T-helper 2 cell treated with Interferon-gamma antibody and Interleukin-4, amounts not matched to agents 5 μg/mL and 100 μg/mL, for 36 hours (primary cell): ENCODE measurements at places on chromosomes 3 and 15.

DNA sequence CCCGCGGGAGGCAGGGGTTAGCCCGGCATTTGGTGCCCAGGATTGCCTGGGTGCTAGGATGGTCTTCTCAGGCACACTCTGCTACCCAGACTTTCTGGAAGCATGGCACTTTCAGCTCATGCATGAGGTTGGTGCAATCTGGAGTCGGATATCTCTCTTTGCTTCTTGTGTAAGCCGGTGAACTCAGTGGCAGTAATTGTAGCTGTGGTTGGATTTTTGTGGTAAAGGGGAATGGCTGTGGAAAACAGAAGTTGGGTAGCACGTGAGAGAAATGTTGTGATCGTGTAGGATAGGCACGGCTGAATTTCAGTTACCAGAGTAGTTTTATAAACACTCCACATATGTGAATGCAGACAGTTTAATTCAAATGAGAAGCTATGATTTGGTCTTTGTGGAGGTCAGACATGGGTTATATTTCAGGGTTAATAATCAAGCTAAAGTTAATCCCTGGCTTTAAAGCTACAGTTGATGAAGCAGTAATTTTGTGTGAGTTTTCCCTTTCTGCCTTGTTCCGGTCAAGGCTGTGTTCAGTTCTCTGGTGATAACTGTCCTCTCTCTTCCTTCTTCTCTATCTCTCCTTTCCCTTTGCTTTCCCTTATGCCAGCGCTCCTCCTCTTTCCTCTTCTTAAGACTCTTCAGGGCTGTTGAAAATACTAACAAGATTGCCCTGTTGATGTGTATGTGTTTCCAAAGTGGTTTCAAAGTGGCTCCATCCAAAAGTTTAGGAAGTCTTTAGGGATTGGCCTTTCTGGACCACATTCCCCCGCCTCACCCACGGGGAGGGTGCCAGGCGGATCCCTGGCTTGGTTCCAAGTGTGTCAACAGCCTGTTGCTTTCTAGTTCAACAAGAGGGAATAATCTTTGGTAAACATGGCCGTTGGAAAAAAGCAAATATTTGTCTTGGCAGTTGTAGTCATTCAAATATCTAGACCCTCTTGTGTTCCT lies 404.6 kb upstream of the C2CD4B start:
- H3K4me3 ChIP-seq: no peak overlapping the region
- no peaks in the 10 kb centered on the region for H3K4me1 ChIP-seq
- H3K27ac ChIP-seq: no peak overlapping the region
- no peak for DNase-seq

DNA sequence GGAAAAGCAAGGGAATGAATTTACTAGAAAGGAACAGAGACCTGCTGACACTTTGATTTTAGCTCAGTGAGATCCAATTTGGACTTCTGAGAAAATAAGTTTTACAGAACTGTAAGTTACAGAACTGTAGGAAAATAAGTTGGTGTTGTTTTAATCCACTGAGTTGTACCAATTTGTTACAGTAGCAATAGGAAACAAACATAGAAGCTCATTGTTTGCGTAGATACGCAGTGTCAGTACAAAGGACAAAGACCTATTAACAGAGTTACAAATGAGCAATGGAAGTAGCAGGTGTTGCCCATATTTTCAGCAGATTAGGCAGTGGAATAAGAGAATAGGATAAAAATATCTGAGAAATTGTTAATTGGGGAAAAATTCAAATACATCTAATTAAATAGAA lies 385.8 kb upstream of the CNTN6 start:
- no peaks in the 10 kb centered on the region for H3K4me1 ChIP-seq
- no peaks in the 10 kb centered on the region for H3K27me3 ChIP-seq
- no peak overlapping the region for H3K27ac ChIP-seq
- no peak overlapping the region for H3K4me3 ChIP-seq
- no peaks in the 10 kb centered on the region for H3K36me3 ChIP-seq
- no peak for DNase-seq

GRCh38 chr3:176359211-176359610 lies 838.1 kb downstream of the TBL1XR1 start:
- no peak overlapping the region for H3K27ac ChIP-seq
- no peak for DNase-seq
- H3K36me3 ChIP-seq: no peaks in the 10 kb centered on the region

DNA sequence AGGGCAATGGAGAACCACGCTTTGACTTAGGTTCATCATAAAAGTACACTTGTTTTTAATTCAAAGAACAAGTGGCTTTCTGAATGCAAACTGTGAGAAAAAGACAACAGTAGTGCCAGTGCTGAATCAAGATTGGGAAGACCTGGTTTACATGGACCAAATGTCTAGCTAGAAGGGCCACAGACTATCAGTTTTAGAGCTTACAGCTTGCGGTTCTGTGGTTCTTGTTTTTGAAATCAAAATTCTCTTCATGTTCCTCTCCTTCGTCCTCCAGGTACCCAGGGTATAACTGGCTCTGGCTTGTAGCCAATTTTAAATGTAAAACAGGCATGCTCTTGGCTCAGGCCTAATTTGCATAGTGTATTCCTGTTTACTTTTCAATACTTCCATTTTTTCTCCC lies 124.6 kb downstream of the TGFBR2 start:
- peaks cover 7% of the 10 kb centered on the region for H3K27me3 ChIP-seq
- no peak overlapping the region for H3K27ac ChIP-seq

- no peak overlapping the region for H3K27ac ChIP-seq
- DNase-seq: no peak
- H3K27me3 ChIP-seq: peaks cover 10% of the 10 kb centered on the region
- H3K36me3 ChIP-seq: no peaks in the 10 kb centered on the region
- no peak overlapping the region for H3K4me3 ChIP-seq
Measured at GRCh38 chr3:197352382-197352781, 54.0 kb upstream of the DLG1 start.

- no peaks in the 10 kb centered on the region for H3K4me1 ChIP-seq
- H3K36me3 ChIP-seq: peaks cover 2% of the 10 kb centered on the region
- H3K4me3 ChIP-seq: no peak overlapping the region
- no peak for DNase-seq
- H3K27me3 ChIP-seq: no peaks in the 10 kb centered on the region
- H3K27ac ChIP-seq: no peak overlapping the region
Measured at GRCh38 chr3:107772016-107772415, 249.3 kb downstream of the BBX start.

- no peak for DNase-seq
- H3K36me3 ChIP-seq: no peaks in the 10 kb centered on the region
- no peaks in the 10 kb centered on the region for H3K4me1 ChIP-seq
- H3K27ac ChIP-seq: no peak overlapping the region
- H3K27me3 ChIP-seq: peaks cover 2% of the 10 kb centered on the region
- H3K4me3 ChIP-seq: no peak overlapping the region
Measured at GRCh38 chr15:66228807-66229735, 24.5 kb downstream of the MEGF11 start.

DNA sequence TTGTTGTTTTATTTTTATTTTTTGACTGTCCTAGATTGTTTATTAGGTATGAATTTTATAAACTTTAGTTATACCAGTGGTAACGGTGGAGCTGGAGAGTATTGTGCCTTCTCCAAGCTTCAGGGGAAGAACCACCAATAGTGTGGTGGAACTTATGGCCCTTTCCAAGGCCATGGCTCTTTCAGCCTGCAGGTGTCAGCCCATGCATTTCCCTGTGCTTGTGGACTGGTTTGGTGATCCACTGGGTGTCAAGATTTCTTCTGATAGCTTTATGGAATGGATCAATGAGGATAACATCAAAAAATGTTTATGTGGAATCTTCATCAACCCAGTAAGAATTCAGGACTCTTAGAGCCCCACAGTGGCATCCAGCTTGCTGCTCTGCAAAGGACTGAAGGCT lies 19.2 kb upstream of the SCAMP5 start:
- H3K36me3 ChIP-seq: no peaks in the 10 kb centered on the region
- H3K4me1 ChIP-seq: peaks cover 4% of the 10 kb centered on the region
- DNase-seq: no peak
- no peak overlapping the region for H3K4me3 ChIP-seq
- H3K27me3 ChIP-seq: peaks cover 6% of the 10 kb centered on the region

DNA sequence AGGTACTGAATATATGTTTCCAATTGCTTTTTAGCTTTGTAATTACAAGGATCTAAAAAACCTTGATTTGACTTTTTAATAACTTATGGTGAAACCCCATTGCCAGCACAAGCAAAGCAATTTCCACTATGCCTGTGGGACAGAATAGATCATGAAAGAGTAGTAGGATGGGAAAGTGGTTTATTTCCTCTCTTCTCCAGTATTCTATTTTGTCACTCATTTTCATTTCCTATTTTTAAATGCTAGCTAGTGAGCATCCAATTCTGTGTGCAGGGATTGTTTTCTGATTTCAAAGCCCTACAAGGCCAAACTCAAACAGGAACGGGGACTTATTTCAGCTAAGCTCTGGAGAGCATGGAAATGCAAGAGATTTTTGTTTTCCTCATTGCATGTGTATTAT lies 132.0 kb upstream of the TGFBR2 start:
- H3K27ac ChIP-seq: no peak overlapping the region
- peaks cover 3% of the 10 kb centered on the region for H3K36me3 ChIP-seq
- no peak for DNase-seq
- H3K4me3 ChIP-seq: no peak overlapping the region
- H3K27me3 ChIP-seq: no peaks in the 10 kb centered on the region
- peaks cover 26% of the 10 kb centered on the region for H3K4me1 ChIP-seq

DNA sequence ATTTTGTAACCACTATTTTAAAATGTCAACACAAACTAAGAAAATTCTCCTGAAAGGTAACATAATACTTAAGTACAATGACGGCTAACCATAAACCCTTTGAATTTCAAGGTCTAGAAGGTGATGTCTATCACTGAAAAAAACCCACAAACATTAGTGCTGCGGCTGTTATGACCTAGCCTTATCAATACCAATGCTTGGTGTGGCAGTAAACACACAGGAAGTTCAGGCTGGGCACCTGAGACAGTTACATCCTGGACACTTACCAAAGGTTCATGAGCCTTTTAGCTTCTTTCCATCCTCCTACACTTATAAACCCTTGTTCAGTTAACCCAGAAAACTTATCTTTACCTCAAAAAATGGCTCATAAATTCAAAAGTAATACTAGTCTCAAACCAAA lies 5.8 kb downstream of the HSPBAP1 start:
- H3K4me1 ChIP-seq: peaks cover 6% of the 10 kb centered on the region
- no peaks in the 10 kb centered on the region for H3K27me3 ChIP-seq
- H3K4me3 ChIP-seq: no peak overlapping the region
- H3K27ac ChIP-seq: no peak overlapping the region
- no peak for DNase-seq
- H3K36me3 ChIP-seq: no peaks in the 10 kb centered on the region

GRCh38 chr3:52299247-52299878 lies 11.7 kb downstream of the GLYCTK start:
- no peak for DNase-seq
- H3K27ac ChIP-seq: no peak overlapping the region
- H3K36me3 ChIP-seq: no peaks in the 10 kb centered on the region

- H3K27ac ChIP-seq: no peak overlapping the region
- H3K4me3 ChIP-seq: no peak overlapping the region
- no peaks in the 10 kb centered on the region for H3K27me3 ChIP-seq
- H3K4me1 ChIP-seq: peaks cover 54% of the 10 kb centered on the region
- DNase-seq: no peak
- no peaks in the 10 kb centered on the region for H3K36me3 ChIP-seq
Measured at GRCh38 chr3:157127268-157127667, 32.7 kb downstream of the CCNL1 start.

DNA sequence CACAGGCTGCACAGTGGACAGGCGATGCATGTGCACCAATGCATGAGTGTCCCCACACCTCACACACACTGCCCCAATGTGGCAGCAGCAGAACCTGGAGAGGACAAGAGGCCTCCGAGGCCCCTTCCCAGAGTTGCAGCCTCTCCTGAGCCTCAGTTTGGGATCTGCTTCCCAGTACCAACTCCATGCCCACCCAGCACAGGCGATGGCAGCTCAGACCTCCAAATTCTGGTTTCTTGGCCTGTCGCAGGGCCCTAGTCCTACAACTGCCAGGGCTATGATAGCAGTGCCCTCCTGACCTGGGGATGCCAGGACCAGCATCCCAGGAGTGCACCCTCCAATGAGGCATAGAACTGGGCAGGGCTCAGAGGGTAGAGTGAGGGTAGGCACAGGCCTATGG lies 19.9 kb downstream of the ADAMTS7 start:
- no peak overlapping the region for H3K4me3 ChIP-seq
- peaks cover 17% of the 10 kb centered on the region for H3K4me1 ChIP-seq
- H3K36me3 ChIP-seq: peaks cover 3% of the 10 kb centered on the region

DNA sequence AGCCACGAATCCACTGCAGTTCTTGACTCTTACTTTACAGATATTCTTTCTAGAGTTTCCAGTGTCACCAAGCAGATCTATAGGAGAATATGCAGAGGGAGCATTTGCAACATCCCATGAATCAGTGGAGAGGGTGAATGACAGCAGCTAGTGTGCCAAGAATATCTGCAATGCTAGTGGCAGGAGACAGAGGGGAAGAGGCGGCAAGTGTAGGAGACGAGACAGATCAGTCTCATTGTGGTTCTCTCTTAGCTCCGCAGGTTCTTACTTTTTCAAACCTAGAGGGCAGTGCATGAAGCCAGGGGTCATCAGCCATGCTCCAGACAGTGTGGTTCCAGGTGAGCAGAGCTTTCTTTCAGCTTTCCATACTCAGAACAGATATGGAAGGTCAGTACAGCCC lies 744 bp downstream of the ZNF619 start:
- peaks cover 2% of the 10 kb centered on the region for H3K27me3 ChIP-seq
- no peak for DNase-seq
- peak overlapping the region; percentile 87 for H3K27ac ChIP-seq
- peaks cover 32% of the 10 kb centered on the region for H3K4me1 ChIP-seq

DNA sequence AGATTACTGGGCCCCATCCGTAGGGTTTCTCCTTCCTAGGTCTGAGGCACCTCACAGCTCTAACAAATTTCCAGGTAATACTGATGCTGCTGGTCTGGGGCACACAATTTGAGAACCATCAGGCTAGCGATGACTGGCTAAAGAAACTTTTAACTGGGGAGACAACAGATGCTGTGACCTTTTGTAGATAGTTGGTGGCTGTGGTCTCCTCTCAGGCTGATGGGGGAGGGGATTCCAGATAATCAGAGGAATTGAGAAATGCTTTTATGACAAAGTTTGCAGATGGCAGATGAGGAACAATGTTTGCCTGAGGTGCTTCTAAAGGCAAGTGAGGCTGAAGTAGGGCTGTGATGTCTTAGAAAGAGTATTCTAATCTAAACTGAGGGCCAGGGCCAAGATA lies 13.8 kb upstream of the CCR9 start:
- peaks cover 17% of the 10 kb centered on the region for H3K4me1 ChIP-seq
- no peak overlapping the region for H3K27ac ChIP-seq
- no peak overlapping the region for H3K4me3 ChIP-seq
- H3K27me3 ChIP-seq: peaks cover 75% of the 10 kb centered on the region

GRCh38 chr15:48409623-48410022 lies 78.4 kb downstream of the DUT start:
- H3K27ac ChIP-seq: no peak overlapping the region
- no peak overlapping the region for H3K4me3 ChIP-seq
- no peak for DNase-seq
- H3K36me3 ChIP-seq: no peaks in the 10 kb centered on the region

DNA sequence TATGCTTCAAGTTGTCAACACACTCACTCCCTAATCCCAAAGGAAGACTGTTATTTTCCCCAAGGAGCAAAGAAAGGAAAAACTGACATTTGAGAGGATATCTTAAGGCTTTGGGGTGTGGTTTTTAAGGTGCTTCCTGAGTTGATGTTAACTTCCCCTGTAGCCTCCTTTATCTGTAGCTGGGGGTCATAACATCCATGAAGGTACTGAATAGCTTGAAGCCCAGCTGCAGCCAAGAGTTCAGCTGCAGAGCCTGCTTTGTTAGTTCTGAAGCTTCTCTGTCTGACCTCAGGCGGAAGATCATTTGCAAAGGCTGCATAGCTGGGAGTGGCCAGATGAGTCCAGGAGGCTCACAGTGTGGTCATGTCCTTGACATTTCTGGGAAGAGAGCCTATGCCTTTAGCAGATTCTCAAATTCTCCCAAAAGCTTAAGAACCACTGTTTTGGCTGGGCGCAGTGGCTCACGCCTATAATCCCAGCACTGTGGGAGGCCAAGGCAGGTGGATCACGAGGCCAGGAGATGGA lies 165.4 kb downstream of the SV2B start:
- no peaks in the 10 kb centered on the region for H3K4me1 ChIP-seq
- peaks cover 15% of the 10 kb centered on the region for H3K27me3 ChIP-seq
- no peak overlapping the region for H3K27ac ChIP-seq
